ENCODE measurements at places on chromosomes 6 and 20. TPM values are rescaled to one million over a fixed set of nuclear protein-coding genes. Genes with fewer than 3 reads are reported as not detected.
A peak's percentile ranks its signal among the peaks of the same experiment; 100 is the strongest.

DNA sequence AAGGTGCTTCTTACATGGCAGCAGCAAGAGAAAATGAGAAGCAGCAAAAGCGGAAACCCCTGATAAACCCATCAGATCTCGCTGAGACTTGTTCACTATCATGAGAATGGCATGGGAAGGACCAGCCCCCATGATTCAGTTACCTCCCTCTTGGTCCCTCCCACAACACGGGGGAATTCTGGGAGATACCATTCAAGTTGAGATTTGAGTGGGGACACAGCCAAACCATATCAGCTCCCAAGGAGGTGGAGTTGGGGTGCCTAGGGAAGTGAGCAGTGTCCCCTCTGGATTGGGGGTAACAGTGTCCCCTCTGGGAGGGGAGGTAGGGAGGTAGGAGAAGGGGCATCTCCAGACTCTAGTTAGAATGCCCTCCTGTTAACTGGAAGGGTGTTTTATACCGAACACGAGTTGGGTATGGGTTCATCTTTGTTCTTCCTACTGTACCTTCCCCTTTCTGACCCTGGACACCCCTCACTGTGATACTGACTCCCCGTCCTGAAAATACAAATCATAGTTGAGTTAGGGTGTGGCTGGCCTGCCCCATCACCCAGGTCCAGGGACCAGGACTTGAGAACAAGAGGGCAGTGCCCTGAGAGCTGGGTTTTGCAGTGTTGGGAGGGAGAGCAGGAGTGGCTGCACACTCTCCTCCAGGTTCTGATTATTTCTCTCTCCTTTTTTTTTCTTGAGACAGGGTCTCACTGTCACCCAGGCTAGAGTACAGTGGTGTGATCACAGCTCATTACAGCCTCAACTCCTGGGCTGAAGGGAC lies 62.0 kb downstream of the EFCAB8 start:
- DNase-seq = no peak

DNA sequence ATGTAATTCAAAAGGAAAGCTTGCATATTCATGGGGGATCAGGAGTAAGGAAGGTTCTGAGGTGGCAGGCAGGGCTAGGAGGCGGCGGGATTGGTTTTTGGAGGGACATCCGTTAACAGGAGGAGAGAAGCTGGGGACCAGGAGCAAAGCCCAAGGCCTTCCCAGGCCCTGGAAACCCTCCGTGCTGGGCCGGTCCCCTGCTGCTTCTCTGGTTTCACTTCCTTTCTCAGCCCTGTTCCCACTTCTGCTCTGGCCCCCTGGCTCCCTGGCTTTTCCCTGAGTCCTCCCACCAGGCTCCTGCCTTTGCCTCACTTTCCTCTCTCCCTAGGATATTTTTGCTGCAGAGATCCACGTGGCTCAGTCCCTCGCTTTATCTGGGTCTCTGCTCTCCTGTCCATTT lies 26.4 kb upstream of the SALL4 start:
- DNase-seq = no peak

DNA sequence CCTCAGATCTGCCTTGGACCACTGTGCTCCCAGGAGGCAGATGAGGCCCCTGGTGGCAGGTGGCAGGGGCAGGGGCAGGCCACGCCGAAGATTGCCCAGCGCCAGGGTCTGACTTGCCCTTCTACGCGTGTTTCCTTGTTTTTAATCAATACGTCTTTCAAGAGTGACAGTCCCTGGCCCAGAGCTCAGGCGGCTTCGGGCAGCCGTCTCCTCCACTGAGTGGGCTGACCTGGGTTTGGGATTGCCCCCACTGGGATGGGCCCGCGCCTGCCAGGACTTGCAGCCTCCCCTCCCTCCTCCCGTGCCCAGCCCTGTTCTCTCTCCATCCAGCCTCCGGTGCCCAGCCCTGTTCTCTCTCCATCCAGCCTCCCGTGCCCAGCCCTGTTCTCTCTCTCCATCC lies 21.2 kb downstream of the FRMD1 start:
- no peak for DNase-seq

GRCh38 chr20:44030394-44030793 lies 115.7 kb downstream of the TOX2 start:
- no peak for DNase-seq

- no peak for DNase-seq
These were observed 144.7 kb downstream of the MYO6 start for GRCh38 chr6:75893776-75894152.

DNA sequence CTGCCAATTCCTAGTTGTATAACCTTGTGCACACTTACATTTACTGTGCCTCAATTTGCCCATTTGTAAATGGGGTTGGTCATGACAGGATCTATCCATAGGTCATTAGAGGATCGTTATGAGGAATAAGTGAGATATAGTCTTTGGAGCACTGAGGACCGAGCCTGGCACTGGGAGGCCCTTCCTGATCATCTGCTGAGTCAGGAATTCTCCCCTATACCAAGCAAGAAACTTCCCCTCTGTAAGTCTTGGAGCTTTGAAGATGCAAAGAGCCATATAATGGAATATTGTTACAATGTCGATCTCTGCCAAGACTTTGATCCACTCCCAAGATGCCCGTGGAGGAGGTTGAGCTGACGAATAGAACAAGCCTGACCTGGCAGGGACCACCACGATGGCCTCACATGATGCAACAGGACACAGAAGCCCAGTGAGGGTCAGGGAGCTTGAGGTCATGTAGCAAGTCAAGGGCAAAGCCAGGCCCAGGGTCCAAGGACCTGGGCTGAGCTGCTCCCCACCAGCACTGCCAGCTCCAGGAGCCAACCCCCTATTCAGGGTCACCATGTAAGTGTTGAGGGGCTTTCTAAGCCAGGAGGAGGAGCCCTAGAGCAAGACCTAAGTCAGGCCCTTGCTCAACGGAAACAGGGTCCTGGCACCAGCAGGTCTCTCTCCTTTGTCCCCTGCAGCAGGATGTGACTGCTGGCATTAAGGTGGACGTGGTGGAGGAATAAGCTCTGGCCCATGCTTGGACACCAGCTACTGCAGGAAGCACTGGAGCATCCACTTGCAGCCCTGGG lies 16.7 kb downstream of the PDRG1 start:
- DNase-seq = no peak

DNA sequence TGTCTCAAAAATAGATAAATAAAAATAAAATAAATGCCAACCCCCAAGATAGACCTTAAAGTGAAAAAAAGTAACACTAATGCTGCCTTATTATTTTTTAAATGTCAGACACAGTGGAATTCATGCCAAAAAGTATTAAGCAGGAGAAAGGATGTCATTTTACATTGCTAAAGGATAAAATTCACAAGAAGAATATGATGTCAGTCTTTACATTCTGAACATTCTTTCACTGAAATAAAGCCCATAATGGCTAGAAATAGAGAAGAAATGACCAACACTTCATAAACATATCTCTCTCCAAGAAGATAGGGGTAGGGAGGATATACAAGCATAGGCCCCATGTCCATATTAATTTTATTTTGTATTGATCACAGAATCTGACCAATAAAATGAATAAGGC lies 47.4 kb downstream of the SLC23A2 start:
- no peak for DNase-seq

- DNase-seq = no peak
These were observed 23.2 kb downstream of the PAK5 start for GRCh38 chr20:9815632-9816031.

DNA sequence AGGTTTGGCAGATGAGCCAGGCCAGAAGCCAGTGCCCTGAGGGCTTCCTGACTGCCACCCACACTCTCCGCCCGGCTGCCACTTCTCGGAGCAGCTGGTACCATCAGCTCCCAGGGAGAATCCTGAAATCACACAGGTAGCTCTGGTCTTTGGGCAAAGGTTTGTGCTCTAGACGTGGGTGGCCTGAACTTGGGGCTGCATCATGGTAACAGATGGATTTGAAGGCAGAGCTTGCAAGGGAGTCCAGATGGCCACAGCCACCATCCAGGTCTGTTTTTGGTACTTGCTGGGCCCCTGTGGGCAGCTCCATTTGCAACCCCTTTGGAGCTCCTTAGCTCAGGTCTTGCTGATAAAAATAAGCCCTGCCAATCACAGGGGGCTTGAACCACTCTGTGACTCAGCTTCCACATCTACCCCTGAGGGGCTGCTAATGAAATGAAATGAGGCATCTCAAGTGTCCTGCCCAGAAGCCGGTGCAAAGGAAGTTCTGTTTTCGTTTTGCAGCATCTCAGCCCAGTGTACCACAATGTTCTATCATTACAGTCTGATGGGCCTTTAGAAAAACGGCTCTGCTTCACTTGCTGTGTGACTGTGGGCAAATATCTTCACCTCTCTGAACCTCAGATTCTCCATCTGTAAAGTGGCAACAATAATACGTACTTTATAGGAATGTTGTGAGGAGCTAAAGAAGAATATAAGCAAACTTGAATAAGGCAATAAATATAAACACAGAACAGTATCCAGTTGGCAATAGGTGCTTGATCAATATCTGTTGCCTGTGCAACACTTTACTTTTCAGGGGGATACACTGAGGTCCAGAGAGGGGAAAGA lies 25.1 kb upstream of the CDH22 start:
- DNase-seq = no peak

DNA sequence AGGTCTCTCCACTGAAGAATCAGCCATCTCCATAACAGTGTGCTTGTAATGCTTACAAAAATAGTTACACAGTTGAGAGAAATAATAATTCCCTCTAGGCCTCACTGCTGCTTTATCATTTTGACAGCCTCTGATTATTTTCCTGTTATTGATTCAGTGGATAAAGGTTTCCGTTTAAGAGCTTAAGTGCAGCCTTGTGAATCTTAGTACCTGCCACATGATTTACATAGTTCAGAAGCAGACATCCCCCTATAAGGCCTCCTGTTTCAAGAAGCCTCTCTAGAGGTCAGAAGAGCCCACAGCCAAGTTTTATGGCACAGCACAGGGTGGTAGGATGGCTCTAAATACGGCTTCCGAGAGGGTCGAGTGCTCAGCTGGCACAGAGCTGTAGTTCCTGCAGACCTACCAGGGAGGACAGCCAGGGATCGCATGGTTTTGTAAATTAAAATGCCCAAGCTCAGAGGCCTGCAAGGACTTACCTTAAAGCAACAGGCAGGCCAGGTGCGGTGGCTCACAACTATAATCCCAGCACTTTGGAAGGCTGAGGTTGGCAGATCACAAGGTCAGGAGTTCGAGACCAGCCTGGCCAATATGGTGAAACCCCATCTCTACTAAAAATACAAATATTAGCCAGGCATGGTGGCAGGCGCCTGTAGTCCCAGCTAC lies 17.6 kb upstream of the PYGB start:
- DNase-seq = peak; percentile 81

- peak; percentile 92 for DNase-seq
These were observed 101.5 kb upstream of the BACH2 start for GRCh38 chr6:90397929-90398674.

DNA sequence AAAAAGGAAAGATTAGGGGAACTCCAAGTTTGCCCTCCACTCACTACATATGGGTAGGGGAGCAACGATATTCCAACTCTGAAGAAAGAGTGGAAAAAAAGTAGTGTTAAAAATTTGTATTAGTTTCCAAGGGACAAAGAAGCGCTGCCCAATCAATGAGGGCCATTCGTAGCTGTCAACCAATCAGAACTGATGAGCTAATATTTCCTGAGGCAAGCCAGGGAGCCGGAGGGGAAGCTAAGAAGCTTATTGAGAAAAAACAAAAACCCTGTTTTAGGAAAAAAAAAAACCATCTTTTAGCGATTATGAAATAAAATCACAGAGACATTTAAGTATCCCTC lies 59.5 kb downstream of the TRIM38 start:
- DNase-seq = peak; percentile 90

DNA sequence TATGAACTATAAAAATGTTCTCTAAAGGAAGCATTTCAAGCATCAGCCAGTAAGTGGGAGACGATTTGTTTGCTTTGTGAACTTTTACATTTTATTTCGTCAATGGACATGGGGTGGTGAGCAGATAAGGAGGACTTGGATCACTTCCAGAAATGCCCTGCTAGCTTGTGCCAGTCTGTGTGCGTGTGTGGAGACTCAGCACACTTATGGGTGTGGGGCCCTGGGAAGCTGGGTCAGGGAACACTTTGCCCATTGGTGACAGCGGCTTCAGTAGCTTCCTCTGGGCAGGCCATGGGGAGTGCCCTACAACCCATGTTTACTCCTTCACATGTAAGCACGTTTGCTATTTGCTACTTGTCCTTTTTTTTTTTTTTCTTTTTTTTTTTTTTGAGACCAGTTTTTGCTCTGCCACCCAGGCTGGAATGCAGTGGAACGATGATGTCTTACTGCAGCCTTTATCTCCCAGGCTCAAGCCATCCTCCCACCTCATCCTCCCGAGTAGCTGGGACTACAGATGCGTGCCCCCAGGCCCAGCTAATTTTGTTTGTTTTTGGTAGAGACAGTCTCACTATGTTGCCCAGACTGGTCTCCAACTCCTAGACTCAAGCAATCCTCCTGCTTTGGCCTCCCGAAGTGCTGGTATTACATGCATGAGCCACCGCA lies 24.2 kb downstream of the PRDM1 start:
- no peak for DNase-seq

DNA sequence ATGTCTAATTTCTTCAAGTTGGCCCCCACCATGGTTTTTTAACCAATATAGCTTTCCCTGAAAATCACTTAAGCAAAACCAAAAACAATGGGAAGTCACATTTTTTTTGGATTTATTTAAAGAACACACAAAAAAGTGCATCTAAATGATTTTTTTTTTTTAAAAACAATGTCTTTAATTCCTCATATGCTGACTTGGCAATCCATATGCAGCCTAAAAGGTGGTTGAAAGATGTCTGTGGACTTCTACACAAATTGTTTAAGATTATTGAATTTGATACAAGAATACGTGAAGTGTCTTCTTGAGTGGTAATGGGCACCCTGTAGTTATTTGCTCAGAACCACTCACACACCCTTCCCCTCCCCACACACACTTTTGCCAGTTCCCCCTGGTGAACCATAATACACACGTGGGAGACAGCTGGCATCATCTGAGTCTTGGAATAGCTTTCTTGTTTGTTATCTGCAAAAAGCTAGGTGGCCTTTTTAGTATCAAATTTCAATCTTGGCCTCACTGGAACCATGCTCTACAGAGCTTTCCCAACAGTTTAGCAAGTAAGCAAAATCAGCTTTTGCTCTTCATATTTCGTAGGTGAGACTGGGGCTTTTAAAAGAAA lies 60.9 kb upstream of the TULP1 start:
- DNase-seq = no peak

DNA sequence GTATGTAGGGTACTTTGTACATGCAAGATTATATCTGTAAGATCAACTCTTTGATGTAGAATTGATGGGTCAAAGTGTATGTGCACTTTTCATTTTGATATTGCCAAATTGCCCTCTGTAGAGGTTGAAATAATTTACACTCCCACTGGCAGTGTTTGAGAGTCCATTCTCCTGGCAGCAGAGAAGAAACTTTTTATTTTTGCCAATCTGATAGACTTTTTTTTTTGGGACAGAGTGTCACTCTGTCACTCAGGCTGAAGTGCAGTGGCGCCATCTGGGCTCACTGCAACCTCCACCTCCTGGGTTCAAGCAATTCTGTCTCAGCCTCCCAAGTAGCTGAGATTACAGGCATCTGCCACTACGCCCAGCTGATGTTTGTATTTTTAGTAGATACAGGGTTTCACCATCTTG lies 199.2 kb downstream of the ZFAND3 start:
- DNase-seq = no peak

- DNase-seq = no peak
These were observed 6.2 kb downstream of the SNAP91 start for GRCh38 chr6:83702749-83703148.

Gene MDFI
- total RNA-seq = 56.9 TPM

Gene EBF4
- 0.77 TPM for total RNA-seq

Gene CCN6
- total RNA-seq = not detected

Gene PKIG
- total RNA-seq = 182 TPM

Gene NKAPL
- total RNA-seq = under 0.01 TPM

Gene SH3BGRL2
- 98.2 TPM for total RNA-seq

Gene SOX18
- total RNA-seq = 75.7 TPM

Measured in dermis microvascular lymphatic vessel endothelial cell (primary cell).